ENCODE measurements at places on chromosomes 5 and 9. TPM values are rescaled to one million over a fixed set of nuclear protein-coding genes. Genes with fewer than 3 reads are reported as not detected.

Gene PCDHB2
- 0.40 TPM for total RNA-seq

Gene DDX4
- total RNA-seq: not detected

Gene IL13
- not detected for total RNA-seq

Gene IFNE
- not detected for total RNA-seq

Gene TEX48
- not detected for total RNA-seq

DNA sequence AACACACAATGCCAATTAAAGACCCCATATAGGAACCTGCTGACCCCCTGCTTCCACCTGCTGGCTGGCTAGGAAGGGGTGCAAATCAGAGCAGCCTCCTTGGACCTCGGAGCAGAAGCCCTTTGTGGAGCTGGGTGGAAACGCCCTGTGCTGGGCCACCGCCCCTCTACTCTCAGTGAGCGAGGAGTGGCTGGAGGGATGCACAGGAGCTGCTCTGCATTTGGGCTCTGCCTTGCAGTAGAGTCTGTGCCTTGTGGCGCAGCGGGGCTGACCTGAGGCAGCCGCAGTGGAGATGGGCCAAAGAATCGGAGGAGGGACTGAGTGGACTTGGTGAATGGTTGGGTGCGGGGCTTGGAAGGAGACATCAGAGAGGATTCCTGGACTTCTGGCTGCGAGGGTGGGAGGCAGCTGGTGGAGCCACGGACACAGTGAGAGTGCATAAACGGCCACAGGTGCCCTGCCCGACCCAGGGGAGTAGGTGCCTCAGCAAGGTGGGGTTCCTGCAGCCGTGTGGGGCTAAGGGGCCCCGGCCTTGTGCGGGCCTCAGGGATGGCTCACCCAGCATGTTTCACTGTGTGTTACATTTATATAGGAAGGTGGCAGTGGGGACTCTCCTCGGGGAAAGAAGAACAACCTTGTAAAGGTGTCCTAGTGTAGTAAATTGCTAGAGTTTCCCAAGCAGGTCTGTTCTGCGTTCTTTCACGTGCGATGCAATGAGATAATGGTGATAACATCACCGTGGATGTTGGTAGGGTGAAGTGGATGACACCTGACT, 14.1 kb upstream of the IRX4 start:
- no peak overlapping the region for H3K4me3 ChIP-seq
- no peak overlapping the region for H3K27ac ChIP-seq
- no peaks in the 10 kb centered on the region for H3K4me1 ChIP-seq
- H3K27me3 ChIP-seq: no peaks in the 10 kb centered on the region

DNA sequence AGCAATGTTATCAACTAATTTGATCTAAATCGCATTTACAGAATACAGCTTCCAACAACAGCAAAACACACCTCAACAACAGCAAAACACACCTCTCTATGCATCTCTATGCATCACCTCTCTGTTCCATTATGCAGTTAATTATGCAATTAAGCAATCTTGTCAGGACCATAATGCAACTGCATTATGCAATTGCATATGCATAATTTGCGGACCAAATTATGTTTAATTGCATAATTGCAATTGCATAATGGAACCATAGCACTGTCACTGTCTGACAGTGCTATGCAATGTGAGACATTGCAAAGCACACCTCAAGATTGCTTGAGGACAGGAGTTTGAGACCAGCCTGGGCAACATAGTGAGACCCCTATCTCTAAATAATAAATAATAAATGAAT, 80.4 kb upstream of the PRSS3 start:
- no peaks in the 10 kb centered on the region for H3K36me3 ChIP-seq
- DNase-seq: no peak
- H3K4me3 ChIP-seq: no peak overlapping the region
- no peaks in the 10 kb centered on the region for H3K4me1 ChIP-seq

- DNase-seq: no peak
- H3K27ac ChIP-seq: no peak overlapping the region
- no peak overlapping the region for H3K4me3 ChIP-seq
- H3K36me3 ChIP-seq: no peaks in the 10 kb centered on the region
- no peaks in the 10 kb centered on the region for H3K4me1 ChIP-seq
These were observed 2.3 kb downstream of the DIRAS2 start for GRCh38 chr9:90640361-90640760.

- no peak overlapping the region for H3K4me3 ChIP-seq
- no peaks in the 10 kb centered on the region for H3K27me3 ChIP-seq
- no peaks in the 10 kb centered on the region for H3K36me3 ChIP-seq
- no peaks in the 10 kb centered on the region for H3K4me1 ChIP-seq
- peak; percentile 27 for DNase-seq
These were observed 244.1 kb downstream of the ADGRV1 start for GRCh38 chr5:90802474-90803317.

DNA sequence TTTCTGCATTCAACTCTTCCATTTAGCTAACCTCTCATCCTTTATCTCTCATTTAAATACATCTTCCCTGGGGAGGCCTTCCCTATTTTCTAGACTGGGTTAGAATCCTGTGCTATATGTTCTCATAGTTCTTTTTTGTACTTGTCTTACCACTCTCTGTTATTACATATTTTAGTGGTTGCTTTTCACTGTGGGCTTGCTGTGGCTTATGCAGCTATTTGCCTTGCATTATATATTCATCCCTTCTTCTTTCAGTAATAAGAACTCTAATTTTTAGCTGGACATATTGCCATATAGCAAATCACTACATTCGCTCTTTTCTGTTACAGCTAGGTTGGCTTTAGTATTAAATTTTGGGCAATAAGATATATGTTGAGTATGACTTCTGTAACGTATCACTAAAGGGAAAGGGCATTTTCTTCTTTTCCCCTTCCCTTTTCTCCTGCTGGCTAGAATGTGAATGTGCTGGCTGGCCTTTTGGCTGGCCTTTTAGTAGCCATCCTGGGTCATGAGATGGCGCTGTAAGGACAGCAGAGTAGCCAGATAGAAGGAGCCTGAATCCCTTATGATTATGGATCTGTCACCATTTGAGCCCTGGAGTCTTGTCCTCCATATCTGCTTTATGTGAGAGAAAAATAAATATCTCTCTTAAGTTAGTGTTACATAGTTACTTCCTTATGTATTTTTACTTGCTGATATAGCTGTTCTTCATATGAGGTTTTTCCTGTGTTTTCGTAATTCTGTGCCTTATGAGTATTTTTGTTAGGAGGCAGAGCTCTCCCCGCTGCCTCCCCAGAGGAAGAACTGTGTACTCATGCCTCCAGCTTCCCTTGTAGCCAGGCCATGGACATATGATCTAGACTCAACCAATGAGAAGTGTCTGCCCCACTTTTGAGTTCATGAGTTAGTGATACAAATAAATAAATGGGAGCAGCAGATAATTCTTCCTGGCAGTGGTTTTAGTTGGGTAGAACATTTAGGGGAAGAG, 65.8 kb downstream of the NDUFAF2 start:
- no peak overlapping the region for H3K4me3 ChIP-seq
- H3K4me1 ChIP-seq: no peaks in the 10 kb centered on the region
- H3K27ac ChIP-seq: no peak overlapping the region
- DNase-seq: no peak
- H3K27me3 ChIP-seq: no peaks in the 10 kb centered on the region

Measured in colonic mucosa (tissue), 4 donors.